Stomach (tissue), 19 donors: ENCODE measurements at places on chromosomes 13 and 19. TPM values are rescaled to one million over a fixed set of nuclear protein-coding genes. Genes with fewer than 3 reads are reported as not detected.

KCNC3 gene
- not detected for polyA plus RNA-seq

DNA sequence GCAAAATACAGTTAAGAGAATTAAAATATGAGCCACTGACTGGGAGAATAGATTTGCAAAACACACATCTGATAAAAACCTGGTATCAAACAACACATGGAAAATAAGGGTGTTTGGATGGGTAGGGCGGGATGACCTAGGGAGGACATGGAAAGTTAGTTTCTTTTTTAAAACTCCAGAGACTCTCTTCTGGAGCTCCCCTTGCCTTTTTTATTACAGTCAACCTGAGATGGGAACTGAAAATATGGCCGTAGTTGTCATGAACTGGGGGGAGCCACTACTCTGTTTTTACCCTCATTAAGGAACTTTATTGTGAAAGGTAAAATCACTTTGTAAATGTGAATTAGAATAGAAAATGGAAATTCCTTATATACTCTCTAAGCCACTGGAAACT, 113.0 kb downstream of the ATP11A start:
- no peak for DNase-seq

ZSCAN18 gene
- polyA plus RNA-seq = 35.4 TPM

DNA sequence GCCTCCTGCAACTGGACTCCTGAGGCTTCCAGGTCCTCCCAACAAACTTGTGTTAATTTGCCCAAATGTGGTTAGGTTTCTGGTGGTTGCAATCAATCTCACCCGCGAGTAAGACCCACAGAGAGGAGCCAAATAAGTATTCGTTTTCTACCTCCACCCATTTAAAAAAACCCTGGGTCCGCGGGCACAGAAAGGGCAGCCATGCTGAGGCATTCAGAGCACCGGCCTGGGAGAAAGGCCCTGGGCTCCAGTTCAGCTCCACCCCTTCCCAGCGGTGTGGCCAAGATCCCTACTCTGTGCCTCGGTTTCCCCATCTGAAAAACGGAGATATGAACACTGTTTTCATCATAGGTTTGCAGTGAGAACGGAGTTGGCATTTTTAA, 56.9 kb downstream of the PEPD start:
- DNase-seq = no peak

DNA sequence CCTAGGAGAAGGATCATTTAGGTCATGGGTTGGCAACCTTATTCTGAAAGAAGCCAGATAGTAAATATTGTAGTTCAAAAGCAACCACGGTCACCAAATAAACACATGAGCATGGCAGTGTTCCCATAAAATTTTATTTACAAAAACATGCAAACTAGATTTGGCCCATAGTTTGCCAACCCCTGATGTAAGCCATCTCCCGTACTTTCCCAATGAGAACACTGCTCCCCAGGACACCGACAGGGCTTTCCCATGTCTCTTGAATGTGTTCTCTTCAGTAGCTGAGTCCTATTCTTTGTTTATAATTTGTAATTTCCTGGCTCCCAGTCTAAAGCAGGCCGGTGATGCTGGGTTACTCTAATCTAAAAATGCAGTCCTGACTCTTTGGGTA, 239.6 kb downstream of the LHFPL6 start:
- no peak for DNase-seq
